ENCODE measurements at places on chromosomes 7 and 10. TPM values are rescaled to one million over a fixed set of nuclear protein-coding genes. Genes with fewer than 3 reads are reported as not detected.

JAKMIP3 gene
- 1.3 TPM for total RNA-seq

LIPN gene
- total RNA-seq: not detected

ELN gene
- 134 TPM for total RNA-seq

GPR26 gene
- total RNA-seq: not detected

CDH23 gene
- total RNA-seq: 11.6 TPM

CYP26C1 gene
- 0.15 TPM for total RNA-seq

TDRD1 gene
- under 0.01 TPM for total RNA-seq

CYP3A7 gene
- 1.5 TPM for total RNA-seq

PKD2L1 gene
- total RNA-seq: not detected

CALN1 gene
- 0.33 TPM for total RNA-seq

KRIT1 gene
- total RNA-seq: 64.6 TPM

AOAH gene
- 10.8 TPM for total RNA-seq

NKX6-2 gene
- not detected for total RNA-seq

ARHGAP21 gene
- total RNA-seq: 105 TPM

TRPV6 gene
- total RNA-seq: under 0.01 TPM

IMMP2L gene
- total RNA-seq: 30.8 TPM

AKR1D1 gene
- 0.59 TPM for total RNA-seq

OPALIN gene
- total RNA-seq: not detected

NODAL gene
- not detected for total RNA-seq

LIPJ gene
- total RNA-seq: 0.33 TPM

Data from breast epithelium (tissue), 4 donors.